ENCODE measurements at places on chromosomes 4 and X. TPM values are rescaled to one million over a fixed set of nuclear protein-coding genes. Genes with fewer than 3 reads are reported as not detected.

PLS3 gene
- 117 TPM for total RNA-seq

FAM241A gene
- total RNA-seq = 6.6 TPM

ZNF185 gene
- total RNA-seq = 1.4 TPM

PRSS12 gene
- total RNA-seq = 4.1 TPM

TCEAL7 gene
- total RNA-seq = 26.2 TPM

MAGED4 gene
- total RNA-seq = 17.0 TPM

MAGEA2 gene
- total RNA-seq = not detected

SHROOM2 gene
- total RNA-seq = under 0.01 TPM

SAGE1 gene
- not detected for total RNA-seq

IL3RA gene
- not detected for total RNA-seq
